ENCODE measurements at places on chromosomes 2 and 18.
A peak's percentile ranks its signal among the peaks of the same experiment; 100 is the strongest.

GRCh38 chr2:10457846-10458598, 9.9 kb upstream of the ODC1 start:
- no peak for DNase-seq

DNA sequence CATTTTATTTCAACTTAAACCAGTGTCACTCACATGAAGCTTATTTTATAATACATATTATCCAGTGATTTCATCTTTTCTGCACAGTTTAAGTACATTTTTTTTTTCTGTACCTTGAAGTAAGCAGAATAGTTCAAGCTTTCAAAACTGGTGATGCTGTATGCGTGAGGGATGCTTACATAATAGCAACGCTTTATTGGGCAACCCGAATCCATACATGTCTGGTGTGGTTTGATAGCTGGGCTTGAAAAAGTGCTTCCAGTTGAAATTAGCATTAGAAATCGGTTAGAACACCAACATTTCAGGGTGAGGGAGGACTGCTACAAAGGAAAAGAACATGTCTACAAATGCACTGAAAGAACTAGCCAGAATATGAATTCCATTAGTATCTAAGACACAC, 117.4 kb downstream of the MBP start:
- DNase-seq = no peak

- peak; percentile 21 for DNase-seq
These were observed 92.6 kb upstream of the MGAT4A start for GRCh38 chr2:98823196-98824170.

GRCh38 chr2:29462293-29462692, 347.1 kb downstream of the CLIP4 start:
- no peak for DNase-seq

- DNase-seq = no peak
These were observed 99.3 kb upstream of the FZD5 start for GRCh38 chr2:207868855-207869596.

- DNase-seq = no peak
These were observed 93.7 kb upstream of the WDR75 start for GRCh38 chr2:189347540-189347939.

DNA sequence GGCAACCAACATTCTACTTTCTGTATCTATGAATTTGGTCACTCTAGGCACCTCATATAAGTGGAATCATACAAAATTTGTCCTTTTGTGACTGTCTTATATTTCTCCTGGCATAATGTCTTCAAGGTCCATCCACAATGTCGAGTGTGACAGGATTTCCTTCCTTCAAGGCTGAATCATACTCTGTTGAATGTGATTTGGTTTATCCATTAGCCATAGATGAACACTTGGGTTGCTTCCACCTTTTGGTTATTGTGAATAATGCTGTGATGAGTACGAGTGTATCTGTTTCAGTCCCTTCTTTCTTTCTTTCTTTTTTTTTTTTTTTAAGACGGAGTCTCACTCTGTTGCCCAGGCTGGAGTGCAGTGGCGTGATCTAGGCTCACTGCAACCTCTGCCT, 311.3 kb downstream of the TGIF1 start:
- no peak for DNase-seq

- no peak for DNase-seq
These were observed 227.5 kb downstream of the GULP1 start for GRCh38 chr2:188519136-188519535.

DNA sequence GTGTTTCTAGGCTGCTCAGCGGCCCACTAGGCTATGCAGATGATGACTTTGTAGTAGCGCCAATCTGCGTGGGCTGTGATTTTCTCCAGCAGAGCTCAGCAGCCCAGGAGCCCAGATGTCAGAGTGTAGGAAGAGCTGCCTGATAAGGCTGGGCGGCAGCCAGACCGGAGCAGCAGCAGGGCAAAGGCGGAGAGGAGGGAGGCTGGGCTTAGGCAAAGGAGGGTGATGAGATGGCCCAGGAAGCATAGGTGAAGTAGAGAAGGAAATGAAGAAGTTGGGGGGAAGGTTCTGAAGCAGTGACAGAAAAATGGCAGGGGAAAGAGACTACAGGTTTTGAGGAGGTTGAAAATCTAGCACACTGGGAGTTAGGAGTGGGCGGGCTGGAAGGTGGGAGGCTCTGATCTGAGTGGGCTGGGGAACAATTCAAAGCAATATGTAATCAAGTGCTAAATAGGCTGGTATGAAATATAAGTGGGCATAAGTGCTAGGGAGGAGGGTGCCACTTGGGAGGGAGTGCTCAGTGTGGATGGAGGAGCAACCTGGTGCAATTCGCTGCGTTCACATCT, 50.6 kb upstream of the STPG4 start:
- DNase-seq = no peak

- no peak for DNase-seq
These were observed 269.0 kb downstream of the TFCP2L1 start for GRCh38 chr2:121015971-121016485.

GRCh38 chr2:111072220-111072871, 48.4 kb upstream of the BCL2L11 start:
- no peak for DNase-seq

- no peak for DNase-seq
These were observed 123.5 kb downstream of the CABLES1 start for GRCh38 chr18:23258566-23259469.

- no peak for DNase-seq
These were observed 132.3 kb downstream of the HDAC4 start for GRCh38 chr2:239268549-239268948.

- DNase-seq = peak; percentile 46
These were observed 1.2 kb downstream of the ANKMY1 start for GRCh38 chr2:240556553-240557100.

DNA sequence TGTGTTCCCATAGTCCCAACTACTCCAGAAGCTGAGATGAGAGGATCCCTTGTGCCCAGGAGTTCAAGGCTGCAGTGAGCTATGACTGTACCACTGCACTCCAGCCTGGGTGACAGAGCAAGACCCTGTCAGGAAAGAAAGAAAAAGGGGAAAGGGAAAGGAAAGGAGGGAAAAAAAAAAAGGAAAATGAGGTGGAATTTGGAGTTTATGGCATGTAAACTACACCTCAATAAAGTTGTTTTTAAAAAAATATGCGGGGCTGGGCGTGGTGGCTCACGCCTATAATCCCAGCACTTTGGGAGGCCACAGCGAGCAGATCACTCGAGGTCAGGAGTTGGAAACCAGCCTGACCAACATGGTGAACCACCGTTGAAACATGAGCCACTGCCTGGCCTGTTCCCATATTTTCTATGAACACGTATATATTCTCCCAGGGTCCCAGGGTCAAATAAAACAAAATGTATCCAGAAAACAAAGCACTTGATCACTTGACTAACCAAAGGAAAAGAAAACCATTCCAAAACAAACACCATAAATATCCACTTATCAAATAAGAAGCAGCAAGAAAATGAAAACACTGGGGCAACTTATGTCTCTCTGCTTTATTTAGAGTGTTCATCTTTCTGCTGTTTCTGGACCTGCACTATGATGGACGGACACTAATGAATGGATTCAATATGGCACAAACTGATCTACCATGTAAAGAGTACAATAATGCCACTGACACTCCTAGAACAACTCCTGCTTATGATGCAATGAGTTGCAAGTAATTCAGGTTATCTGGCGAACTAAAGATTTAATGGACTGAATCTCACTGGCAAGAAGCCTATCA, 56.8 kb downstream of the ASXL2 start:
- DNase-seq = no peak
